ENCODE measurements at places on chromosomes 13 and 19. TPM values are rescaled to one million over a fixed set of nuclear protein-coding genes. Genes with fewer than 3 reads are reported as not detected.

Gene ZIK1
- 31.1 TPM for total RNA-seq

Gene ZNF415
- total RNA-seq, result 9.3 TPM

Gene NFKBIB
- 30.6 TPM for total RNA-seq

Gene MYPOP
- total RNA-seq, result 14.8 TPM

Gene CIC
- 58.5 TPM for total RNA-seq

DNA sequence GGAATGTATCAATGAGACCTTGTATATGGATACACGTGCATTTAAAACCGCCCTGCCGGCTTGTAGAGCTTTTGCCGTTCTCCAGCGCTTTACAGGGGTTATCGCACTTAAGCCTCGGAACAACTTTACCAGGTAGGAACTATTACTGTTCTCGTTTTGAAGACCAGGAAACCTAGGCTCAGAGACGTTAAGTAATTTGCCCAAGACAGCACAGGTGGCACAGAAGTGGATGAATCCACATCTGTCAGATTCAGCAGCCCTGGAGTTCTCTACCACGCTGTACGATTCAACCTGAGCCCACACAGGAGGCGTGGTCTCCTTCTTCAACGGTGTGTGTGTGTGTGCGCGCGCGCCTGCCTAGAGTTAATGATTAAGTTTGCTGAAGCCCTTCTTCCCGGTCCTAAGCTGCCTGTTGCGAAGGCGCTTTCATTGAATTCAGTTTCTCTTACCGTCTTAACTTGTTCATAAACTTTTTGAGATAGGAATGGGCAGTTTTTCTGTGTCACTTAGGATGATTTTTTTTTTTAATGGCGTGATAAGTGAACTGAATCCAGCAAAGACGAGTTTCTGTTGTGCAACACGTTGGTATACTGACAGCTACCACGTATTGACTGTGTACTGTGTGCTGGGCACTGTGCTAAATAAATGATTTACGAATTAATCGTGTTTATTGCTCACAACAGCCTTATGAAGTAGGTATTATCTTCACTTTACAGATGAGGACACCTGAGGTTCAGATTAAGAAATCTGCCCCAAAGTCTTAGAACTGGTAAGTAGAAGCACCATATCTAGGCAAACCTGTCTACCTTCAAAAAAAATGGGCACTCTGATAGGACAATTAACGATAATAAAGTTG lies 67.4 kb downstream of the KCNRG start:
- peak overlapping the region; percentile 98 for H3K4me3 ChIP-seq
- peaks cover 9% of the 10 kb centered on the region for H3K27me3 ChIP-seq
- peaks cover 42% of the 10 kb centered on the region for H3K4me1 ChIP-seq
- DNase-seq, result peak; percentile 67
- peak overlapping the region; percentile 97 for H3K27ac ChIP-seq

GRCh38 chr19:7928334-7928706 lies 2.4 kb upstream of the CTXN1 start:
- H3K27me3 ChIP-seq, result no peaks in the 10 kb centered on the region
- peaks cover 13% of the 10 kb centered on the region for H3K36me3 ChIP-seq
- DNase-seq, result no peak

GRCh38 chr19:12806242-12807081 lies at the start of gene RNASEH2A:
Gene RNASEH2A, plus strand, starts transcription at chr19:12806584. Its CDS starts 90 bp downstream, at chr19:12806674.
- H3K36me3 ChIP-seq, result peaks cover 18% of the 10 kb centered on the region
- peak; percentile 91 for DNase-seq
- peaks cover 4% of the 10 kb centered on the region for H3K27me3 ChIP-seq
- peaks cover 18% of the 10 kb centered on the region for H3K4me1 ChIP-seq
- peak within 1 kb of the TSS; percentile 96 for H3K4me3 ChIP-seq
- H3K27ac ChIP-seq, result peak within 1 kb of the TSS; percentile 93

DNA sequence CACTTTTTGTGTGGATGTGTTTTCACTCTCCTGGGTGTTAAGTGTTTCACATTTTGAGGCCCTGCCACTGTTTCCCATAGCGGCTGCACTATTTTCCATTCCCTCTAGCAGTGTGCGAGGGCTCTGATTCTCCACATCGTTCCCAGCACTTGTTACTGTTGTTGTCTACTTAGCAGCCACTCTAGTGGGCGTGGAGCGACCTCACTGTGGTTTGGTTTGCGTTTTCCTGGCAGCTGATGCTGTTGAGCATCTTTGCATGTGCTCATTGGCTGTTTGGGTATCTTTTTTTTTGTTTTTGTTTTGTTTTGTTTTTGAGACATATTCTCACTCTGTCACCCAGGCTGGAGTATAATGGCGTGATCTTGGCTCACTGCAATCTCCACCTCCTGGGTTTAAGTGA lies 14.4 kb downstream of the NAXD start:
- DNase-seq, result no peak
- no peak overlapping the region for H3K27ac ChIP-seq
- H3K27me3 ChIP-seq, result no peaks in the 10 kb centered on the region
- no peak overlapping the region for H3K4me3 ChIP-seq
- peaks cover 39% of the 10 kb centered on the region for H3K36me3 ChIP-seq

DNA sequence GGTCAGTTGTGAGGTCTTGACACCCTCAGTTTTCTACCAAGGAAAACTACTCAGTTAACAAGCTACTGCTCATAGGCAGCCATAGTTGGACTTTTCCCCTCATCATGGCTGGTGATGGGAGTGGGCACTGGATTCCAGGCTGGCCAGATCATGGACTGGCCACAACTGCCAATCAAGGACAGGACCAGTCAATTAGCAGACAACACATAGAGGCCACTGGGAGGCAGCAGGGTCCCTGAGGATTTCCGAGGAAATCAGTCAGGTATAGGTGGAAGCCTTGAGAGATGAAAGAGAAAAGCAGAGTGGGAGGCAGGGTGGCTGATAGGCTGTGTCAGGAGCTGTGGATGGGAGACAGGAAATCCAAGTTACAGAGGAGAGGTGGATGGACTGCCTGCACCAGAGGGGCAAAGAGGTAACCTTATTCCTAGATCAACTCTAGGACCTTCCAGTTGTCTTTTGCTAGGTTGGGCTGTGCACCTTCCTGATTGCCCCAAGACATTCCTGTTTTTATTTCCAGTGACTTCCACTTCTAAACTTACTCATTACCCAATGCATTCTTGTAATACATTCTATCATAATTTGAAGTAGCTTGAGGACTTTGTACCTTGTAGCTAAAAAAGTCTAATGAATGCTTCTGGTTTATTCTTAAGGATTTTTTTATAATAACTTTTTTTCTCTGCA lies 361.8 kb downstream of the KCNRG start:
- H3K27me3 ChIP-seq, result no peaks in the 10 kb centered on the region
- H3K4me1 ChIP-seq, result peaks cover 62% of the 10 kb centered on the region

- peak overlapping the region; percentile 53 for H3K27ac ChIP-seq
- H3K4me3 ChIP-seq, result no peak overlapping the region
Measured at GRCh38 chr19:39419003-39419402, 6.5 kb downstream of the PLEKHG2 start.

DNA sequence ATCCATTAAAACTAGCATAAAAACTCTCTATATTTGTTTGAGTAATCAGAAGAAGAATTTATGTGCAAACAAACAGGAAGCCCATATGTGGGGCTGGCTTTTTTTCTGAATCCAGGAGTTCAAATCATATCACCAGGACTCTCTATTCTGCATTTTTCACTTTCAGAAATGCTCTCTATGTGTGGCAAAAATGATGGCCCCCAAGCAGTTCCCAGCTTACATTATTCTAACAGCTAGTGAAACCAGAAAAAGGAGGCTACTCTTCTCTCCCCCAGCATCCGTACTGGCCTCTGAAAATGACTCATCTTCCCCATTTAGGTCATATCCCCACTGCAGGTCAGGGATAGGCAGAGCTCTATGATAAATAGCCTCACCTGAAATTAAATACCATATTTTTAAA lies 20.4 kb downstream of the RBM26 start:
- DNase-seq, result no peak
- H3K4me3 ChIP-seq, result no peak overlapping the region
- no peak overlapping the region for H3K27ac ChIP-seq
- no peaks in the 10 kb centered on the region for H3K36me3 ChIP-seq
- no peaks in the 10 kb centered on the region for H3K27me3 ChIP-seq

- no peaks in the 10 kb centered on the region for H3K4me1 ChIP-seq
- H3K36me3 ChIP-seq, result peaks cover 2% of the 10 kb centered on the region
- DNase-seq, result peak; percentile 96
- H3K27me3 ChIP-seq, result no peaks in the 10 kb centered on the region
Measured at GRCh38 chr19:3006075-3006767, 22.9 kb downstream of the TLE2 start.

- no peak overlapping the region for H3K4me3 ChIP-seq
- H3K27ac ChIP-seq, result no peak overlapping the region
- peaks cover 20% of the 10 kb centered on the region for H3K4me1 ChIP-seq
- no peaks in the 10 kb centered on the region for H3K27me3 ChIP-seq
- peak; percentile 78 for DNase-seq
- H3K36me3 ChIP-seq, result no peaks in the 10 kb centered on the region
Measured at GRCh38 chr13:94674609-94675348, 37.6 kb downstream of the SOX21 start.

- no peaks in the 10 kb centered on the region for H3K36me3 ChIP-seq
- no peak overlapping the region for H3K27ac ChIP-seq
- H3K27me3 ChIP-seq, result no peaks in the 10 kb centered on the region
Measured at GRCh38 chr13:26071691-26072090, 19.9 kb upstream of the SHISA2 start.

DNA sequence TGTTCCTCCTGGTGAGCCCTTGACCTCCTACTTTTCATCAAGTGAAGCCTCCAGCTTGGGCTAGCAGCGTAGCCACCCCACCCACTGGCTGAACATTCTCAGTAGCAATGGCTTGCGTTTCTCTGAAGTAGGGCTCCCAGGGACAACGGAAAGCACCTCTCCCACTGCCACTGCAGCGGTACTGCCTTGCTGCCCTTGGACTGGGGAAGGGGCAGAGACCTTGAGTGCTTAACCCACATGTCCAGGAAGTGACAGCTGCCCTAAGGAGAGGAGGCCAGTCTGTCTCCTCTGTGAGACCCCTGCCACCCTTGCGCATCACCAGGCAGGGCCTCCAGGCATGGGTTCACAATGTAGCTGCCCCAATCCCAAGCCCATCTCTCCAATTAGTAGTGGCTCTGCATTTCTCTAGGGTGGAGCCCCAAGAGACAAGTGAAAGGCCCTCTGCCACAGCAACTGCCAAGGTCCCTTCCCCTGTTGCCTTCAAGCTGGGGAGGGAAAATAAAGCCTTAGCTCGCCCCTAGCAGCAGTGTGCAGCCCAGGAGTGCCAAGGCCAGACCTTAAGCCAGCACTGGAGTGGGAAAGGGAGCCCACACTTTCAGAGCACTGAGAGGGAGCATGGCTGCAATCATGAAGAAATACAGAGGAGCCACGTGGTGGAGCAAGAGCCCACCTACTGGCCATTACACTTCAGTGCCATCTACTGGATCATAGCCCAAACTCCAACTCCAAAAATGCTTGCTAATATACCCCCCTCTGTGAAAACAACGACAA lies 175.9 kb upstream of the TRPC4 start:
- H3K4me1 ChIP-seq, result peaks cover 6% of the 10 kb centered on the region
- H3K27ac ChIP-seq, result no peak overlapping the region
- no peak overlapping the region for H3K4me3 ChIP-seq
- H3K36me3 ChIP-seq, result peaks cover 24% of the 10 kb centered on the region
- DNase-seq, result no peak

GRCh38 chr13:87851410-87851809 lies 180.2 kb downstream of the SLITRK5 start:
- no peak for DNase-seq
- H3K27me3 ChIP-seq, result no peaks in the 10 kb centered on the region
- no peak overlapping the region for H3K27ac ChIP-seq

GRCh38 chr13:111115965-111116521 lies 933 bp downstream of the ARHGEF7 start:
- H3K27ac ChIP-seq, result no peak overlapping the region
- peak; percentile 34 for DNase-seq
- H3K4me1 ChIP-seq, result peaks cover 8% of the 10 kb centered on the region

DNA sequence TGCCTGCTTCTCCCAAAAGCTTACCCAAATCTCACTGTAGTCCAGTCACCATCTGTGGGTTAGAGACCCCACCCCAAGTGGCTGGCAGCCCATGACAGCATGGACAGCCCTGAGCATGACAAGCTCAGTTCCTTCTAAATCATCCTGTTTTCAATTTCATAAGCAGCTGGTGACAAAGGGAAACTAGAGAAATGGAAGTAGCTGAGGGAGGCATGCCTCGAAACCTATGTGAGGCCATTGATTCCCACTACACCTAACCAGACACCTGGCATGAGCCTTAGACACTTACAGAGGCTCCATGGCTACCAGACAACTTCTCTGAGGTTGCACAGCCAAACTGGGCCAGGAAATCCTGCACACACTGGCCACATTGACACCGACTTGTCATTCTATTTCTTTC lies 56.2 kb downstream of the ABCC4 start:
- no peaks in the 10 kb centered on the region for H3K4me1 ChIP-seq
- H3K27me3 ChIP-seq, result no peaks in the 10 kb centered on the region
- no peaks in the 10 kb centered on the region for H3K36me3 ChIP-seq
- DNase-seq, result no peak
- H3K27ac ChIP-seq, result no peak overlapping the region

DNA sequence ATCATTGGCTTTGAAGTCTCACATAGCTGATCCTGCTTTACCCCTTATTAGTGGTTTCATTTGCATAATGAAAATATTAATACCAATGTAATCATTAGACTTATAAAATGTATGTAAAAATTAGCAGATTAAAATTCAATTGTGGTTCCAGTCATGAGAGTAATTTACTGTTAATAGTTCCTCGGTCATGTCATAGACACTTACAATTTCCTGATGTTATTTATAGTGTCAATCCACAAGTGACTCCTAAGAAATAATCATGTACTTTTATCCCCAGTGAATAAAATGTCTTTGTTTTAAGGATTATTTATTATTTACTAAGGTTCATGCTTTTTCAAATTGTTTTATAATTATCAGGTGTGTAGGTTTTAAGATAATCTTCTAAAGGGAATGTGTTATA lies 138.5 kb downstream of the PCDH9 start:
- no peak overlapping the region for H3K27ac ChIP-seq
- H3K36me3 ChIP-seq, result no peaks in the 10 kb centered on the region
- H3K4me1 ChIP-seq, result no peaks in the 10 kb centered on the region
- no peaks in the 10 kb centered on the region for H3K27me3 ChIP-seq

DNA sequence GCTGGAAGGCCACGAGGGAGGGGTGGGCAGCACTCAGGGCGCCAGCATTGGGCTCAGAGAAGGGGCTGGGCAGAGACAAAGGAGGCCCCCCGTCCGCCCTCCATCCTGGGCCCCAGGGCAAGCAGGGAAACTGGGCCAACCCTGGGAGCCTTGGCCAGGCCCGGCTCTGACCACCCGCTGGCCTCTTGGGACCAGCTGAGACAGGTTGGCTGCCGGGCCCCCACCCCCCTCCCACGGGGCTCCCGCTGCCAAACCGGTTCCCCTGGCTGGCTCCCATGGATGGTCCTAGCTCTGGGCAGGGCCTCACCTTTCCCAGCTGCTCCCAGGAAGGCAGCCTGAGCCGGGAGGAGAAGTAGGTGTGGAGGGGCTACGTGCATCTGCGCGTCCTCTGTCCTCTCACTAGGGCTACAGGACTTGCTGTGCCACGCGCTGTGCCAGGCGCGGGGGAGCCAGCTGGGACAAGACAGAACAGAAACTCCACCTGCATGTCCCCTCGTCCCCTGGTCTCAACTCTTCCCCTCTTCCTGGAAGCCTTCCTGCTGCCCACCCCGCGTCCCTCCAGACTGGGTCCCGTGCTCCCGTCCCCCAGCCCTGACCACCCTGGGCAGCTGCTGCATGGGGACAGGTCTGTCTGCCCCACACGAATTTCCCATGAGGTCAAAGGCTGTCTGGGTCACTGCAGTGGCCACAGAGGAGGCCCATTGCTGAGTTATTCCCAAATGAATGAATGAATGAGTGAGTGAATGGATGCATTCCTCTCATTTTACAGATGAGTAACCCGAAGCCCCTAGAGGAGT lies 29.1 kb upstream of the NCCRP1 start:
- H3K4me1 ChIP-seq, result peaks cover 19% of the 10 kb centered on the region
- H3K27ac ChIP-seq, result peak overlapping the region; percentile 74
- H3K27me3 ChIP-seq, result no peaks in the 10 kb centered on the region
- no peaks in the 10 kb centered on the region for H3K36me3 ChIP-seq
- H3K4me3 ChIP-seq, result no peak overlapping the region
